WTC11 (cell line): ENCODE measurements at places on chromosomes 7 and 10. TPM values are rescaled to one million over a fixed set of nuclear protein-coding genes. Genes with fewer than 3 reads are reported as not detected.
A peak's percentile ranks its signal among the peaks of the same experiment; 100 is the strongest.

- DNase-seq = no peak
- H3K36me3 ChIP-seq = peaks cover 1% of the 10 kb centered on the region
- H3K27me3 ChIP-seq = no peaks in the 10 kb centered on the region
These were observed 439.5 kb upstream of the NFE2L3 start for GRCh38 chr7:25712500-25712899.

DNA sequence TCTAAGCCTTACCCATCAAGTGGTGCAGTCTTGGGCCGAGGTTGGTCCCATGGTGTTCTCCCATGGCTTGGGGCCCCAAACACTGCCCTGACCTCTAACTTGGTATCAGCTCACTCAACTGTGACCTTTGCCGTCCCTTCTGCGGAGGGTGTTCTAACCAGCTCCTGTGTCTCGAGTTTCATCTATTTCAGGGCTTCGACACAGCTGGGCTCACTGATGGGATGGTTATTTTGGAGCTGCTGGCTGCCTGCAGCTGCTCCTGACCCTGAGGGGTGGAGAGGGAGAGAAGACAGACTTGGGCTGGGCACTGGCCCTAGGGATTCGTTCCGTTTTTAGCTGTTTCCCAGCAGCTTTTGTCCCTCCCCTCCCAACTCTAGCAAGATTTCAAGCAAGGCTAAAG lies 86.9 kb downstream of the NEURL1 start:
- no peak overlapping the region for H3K27ac ChIP-seq
- 0 out of 2 replicates have a peak, but pooled peaks cover 2% of the 10 kb centered on the region for H3K4me1 ChIP-seq
- H3K36me3 ChIP-seq = no peaks in the 10 kb centered on the region

GRCh38 chr10:117689566-117689965 lies 147.0 kb downstream of the EMX2 start:
- no peak overlapping the region for H3K4me3 ChIP-seq
- no peak overlapping the region for H3K27ac ChIP-seq
- 0 out of 2 replicates have a peak, but pooled peaks cover 3% of the 10 kb centered on the region for H3K4me1 ChIP-seq

The TRIL gene
- total RNA-seq = 3.0 to 4.6 TPM (median 4.3 TPM) in 3 replicates

The PTPRZ1 gene
- total RNA-seq = 105 to 114 TPM (median 107 TPM) in 3 replicates

DNA sequence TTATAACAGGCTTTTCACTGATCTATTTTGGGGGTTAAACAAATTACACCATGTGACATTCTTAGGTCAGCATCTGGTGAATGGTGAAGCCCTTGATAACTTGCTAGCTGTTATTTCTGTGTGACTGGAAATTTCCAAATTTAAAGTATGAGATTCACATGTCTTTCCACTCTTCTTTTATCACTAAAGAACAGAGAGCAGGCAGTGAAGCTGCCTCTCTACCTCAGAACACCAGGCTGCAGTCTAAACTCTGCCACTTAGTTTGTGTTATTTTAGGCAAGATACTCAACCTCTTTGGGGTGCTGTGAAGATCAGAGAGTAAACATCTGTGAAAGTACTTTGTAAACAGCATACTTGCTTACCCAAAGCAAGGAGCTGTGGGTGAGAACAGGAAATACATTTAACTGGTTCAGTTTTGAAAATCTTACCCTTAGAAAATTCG lies 15.5 kb upstream of the SP4 start:
- H3K36me3 ChIP-seq = no peaks in the 10 kb centered on the region
- DNase-seq = no peak
- H3K4me1 ChIP-seq = peaks cover 19% of the 10 kb centered on the region
- peak overlapping the region; percentile 37 for H3K27ac ChIP-seq
- no peaks in the 10 kb centered on the region; the same call in 1 of the 2 replicates for H3K27me3 ChIP-seq
- H3K4me3 ChIP-seq = no peak overlapping the region

The MMP21 gene
- not detected in 3 replicates for total RNA-seq

The NOS3 gene
- total RNA-seq = 5.7 to 7.0 TPM (median 6.6 TPM) in 3 replicates

The STX1A gene
- total RNA-seq = 17.7 to 20.4 TPM (median 18.5 TPM) in 3 replicates

GRCh38 chr10:22742678-22743077 lies 28.3 kb upstream of the PIP4K2A start:
- no peak overlapping the region for H3K4me3 ChIP-seq
- H3K27ac ChIP-seq = no peak overlapping the region

DNA sequence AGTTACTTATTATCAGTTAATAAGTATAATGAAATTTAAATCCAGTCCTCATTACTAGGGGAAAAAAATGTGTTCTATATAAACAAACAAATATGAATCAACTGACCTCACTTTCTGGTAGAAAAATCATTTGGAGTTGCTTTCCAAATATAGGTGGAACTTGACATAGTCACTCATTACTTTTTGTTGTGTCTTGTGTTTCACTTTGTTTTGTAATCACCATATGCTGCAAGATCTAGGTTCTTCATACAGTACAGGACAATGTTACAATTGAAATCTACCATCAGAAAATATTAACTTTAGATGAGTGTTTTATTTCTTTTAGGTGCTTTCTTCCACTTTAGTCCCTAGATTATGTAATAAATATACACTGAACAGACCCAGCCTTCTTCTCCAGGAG lies 16.9 kb downstream of the TFEC start:
- H3K27me3 ChIP-seq = no peaks in the 10 kb centered on the region
- H3K4me3 ChIP-seq = no peak overlapping the region
- H3K4me1 ChIP-seq = no peaks in the 10 kb centered on the region
- no peaks in the 10 kb centered on the region for H3K36me3 ChIP-seq
- no peak overlapping the region for H3K27ac ChIP-seq

DNA sequence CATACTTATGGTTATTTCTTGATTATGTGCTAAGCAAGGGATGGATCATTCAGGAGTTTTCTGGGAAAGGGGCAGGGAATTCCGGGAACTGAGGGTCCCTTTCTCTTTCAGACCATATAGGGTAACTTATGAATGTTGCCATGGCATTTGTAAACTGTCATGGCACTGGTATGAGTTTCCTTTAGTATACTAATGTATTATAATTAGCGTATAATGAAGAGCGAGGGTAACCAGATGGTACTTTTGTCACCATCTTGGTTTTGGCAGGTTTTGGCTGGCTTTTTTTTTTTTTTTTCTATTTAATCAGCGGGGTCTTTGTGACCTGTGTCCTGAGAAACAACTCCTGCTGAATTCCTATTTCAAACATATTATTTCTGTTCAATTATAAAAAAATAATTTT lies 237.6 kb upstream of the PTER start:
- H3K27ac ChIP-seq = no peak overlapping the region
- H3K27me3 ChIP-seq = no peaks in the 10 kb centered on the region; the same call in none of the 2 replicates
- H3K36me3 ChIP-seq = peaks cover 29% of the 10 kb centered on the region
- no peak overlapping the region for H3K4me3 ChIP-seq
- no peak for DNase-seq

The CUL1 gene
- 50.5 to 54.1 TPM (median 53.3 TPM) in 3 replicates for total RNA-seq

GRCh38 chr10:70652761-70653657 lies 19.3 kb upstream of the ADAMTS14 start:
- H3K36me3 ChIP-seq = peaks cover 37% of the 10 kb centered on the region
- DNase-seq = no peak
- H3K4me1 ChIP-seq = no peaks in the 10 kb centered on the region
- H3K27me3 ChIP-seq = peaks cover 4% of the 10 kb centered on the region; the same call in 1 of the 2 replicates

- no peak overlapping the region for H3K27ac ChIP-seq
- peak; percentile 66 for DNase-seq
- H3K4me1 ChIP-seq = no peaks in the 10 kb centered on the region
- H3K27me3 ChIP-seq = peaks cover 3% of the 10 kb centered on the region
- H3K4me3 ChIP-seq = no peak overlapping the region
These were observed 145.1 kb downstream of the GRM8 start for GRCh38 chr7:127107601-127108007.

The COL17A1 gene
- 0.60 to 1.5 TPM (median 1.1 TPM) in 3 replicates for total RNA-seq

DNA sequence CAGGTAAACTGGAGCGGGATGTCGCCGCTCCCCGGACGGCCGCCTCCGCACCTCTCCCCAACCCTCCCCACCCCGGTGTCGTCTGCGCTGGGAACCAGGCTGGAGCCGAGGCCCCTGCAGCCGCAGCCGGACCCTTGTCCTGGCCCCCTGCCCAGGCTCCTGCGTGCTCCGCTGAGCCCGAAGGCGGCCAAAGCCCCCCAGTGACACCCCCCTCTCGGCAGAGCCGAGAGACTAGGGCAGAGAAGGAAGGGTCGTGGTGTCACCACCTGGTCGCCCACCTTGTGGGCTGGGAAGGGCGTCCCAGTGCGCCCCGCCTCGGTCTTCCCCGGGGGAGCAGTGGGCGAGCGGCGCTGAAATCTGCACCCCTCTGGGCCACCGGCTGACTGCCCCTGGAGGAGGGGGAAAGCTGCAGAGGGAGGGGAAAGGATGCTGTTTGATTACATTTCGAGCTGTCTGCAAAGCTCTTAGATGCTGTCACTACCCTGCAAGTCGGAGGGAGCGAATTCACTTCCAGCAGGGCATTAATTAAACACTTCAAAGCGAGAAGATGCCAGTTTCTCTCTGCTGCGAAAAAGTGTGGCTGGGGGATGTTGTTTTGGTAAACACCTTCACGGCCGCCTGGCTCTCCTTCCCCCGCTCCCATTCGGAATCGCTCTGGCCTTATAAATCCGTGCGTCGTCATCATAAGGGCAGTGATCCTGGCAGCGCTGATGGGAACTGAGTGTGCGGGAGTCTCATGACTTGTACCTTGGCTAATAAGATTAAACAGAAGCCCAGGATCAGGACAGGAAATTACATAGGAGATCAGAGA lies 622 bp downstream of the DYNC1I1 start:
- peak; percentile 22 for DNase-seq
- peaks cover 48% of the 10 kb centered on the region for H3K27me3 ChIP-seq
- peaks cover 19% of the 10 kb centered on the region for H3K4me1 ChIP-seq
- H3K4me3 ChIP-seq = peak overlapping the region; percentile 62
- H3K36me3 ChIP-seq = no peaks in the 10 kb centered on the region

- H3K27me3 ChIP-seq = no peaks in the 10 kb centered on the region
- no peak overlapping the region for H3K4me3 ChIP-seq
- no peak overlapping the region for H3K27ac ChIP-seq
- peaks cover 39% of the 10 kb centered on the region for H3K36me3 ChIP-seq
- H3K4me1 ChIP-seq = peaks cover 10% of the 10 kb centered on the region
- DNase-seq = peak; percentile 79
These were observed 25.2 kb upstream of the OPTN start for GRCh38 chr10:13074563-13075451.
